Activated CD4-positive, alpha-beta T cell treated with anti-CD3 and anti-CD28 coated beads, Interleukin-2, amount 50 U/mL, for 4 hours (primary cell): ENCODE measurements at places on chromosomes 2 and 18.

DNA sequence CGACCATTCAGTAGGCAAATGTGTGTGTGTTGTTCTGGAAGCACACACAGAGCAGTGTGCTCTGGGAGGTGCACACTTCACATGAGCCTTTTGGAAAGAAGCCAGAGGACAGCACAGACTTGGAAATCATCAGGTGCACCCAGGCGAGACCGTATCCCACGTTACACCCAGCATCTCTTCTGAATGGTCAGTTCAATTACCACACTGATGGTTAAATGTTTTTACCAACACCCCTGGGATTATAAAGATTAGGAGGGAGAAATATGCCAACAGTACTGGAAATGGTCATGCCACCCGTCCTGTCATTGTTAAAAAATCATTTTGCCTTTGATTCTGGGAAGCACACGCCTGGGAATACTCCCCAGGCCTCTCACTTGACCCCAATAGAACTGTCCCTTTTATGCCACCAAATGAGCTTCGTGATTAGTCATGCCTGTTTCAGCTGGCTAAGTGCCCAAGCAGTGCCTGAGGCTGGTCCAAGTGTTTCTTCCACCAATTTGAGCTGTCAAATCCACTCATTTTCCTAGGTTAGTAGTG, 183.7 kb downstream of the NRP2 start:
- DNase-seq: no peak

DNA sequence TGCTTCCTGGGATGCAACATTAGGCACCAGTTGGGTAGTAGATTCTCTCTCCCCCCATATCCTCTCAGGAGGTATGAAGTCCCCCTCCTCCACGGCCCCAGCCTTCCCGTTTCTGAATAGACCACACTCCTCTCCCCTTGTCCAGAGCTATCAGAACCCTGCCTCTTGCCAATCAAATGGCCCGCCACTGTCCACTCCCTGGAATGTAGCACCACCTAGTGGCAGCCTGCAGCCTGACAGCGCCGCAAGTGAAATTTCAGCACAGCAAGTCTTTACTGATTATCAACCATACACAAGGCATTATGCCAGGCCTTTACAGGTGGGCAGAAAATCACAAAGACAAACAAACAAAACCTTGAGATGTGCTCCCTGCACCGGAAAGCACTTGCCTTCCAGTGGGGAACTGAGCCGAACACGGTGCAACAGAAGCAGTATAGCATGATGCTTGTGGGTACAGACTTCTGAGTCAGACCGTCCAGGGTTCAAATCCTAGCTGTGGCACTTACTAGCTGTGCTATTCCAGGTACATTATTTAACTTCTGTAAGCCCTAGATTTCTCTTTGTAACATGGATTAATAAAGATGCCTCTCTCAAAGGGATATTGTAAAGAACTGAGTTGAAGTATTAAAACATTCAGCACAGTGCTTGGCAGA, 174.0 kb downstream of the SMAD2 start:
- peak; percentile 33 for DNase-seq

DNA sequence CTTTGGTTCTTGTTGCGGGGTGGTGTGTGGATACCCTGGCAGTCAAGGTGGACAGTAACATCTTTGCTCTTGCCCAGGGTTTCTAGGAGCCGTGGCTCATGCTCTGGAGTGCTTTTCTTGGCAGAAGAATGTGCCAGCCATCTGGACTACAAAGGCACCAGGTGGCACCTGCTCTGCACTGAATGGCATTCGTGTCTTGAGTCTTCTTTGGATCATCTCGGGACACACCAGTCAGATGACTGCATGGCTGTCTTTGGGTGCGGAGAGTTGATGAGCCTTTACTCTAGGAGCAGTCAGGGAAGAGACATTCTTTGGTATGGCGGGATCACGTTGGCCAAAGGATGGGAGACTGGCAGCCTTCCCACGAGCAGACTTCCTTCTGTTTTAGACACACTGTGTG, 104.1 kb upstream of the SEC11C start:
- DNase-seq: no peak

- no peak for DNase-seq
Observed at GRCh38 chr2:127581516-127582490, 46.3 kb downstream of the MYO7B start.

- no peak for DNase-seq
Observed at GRCh38 chr2:38549071-38549704, 53.5 kb downstream of the HNRNPLL start.

DNA sequence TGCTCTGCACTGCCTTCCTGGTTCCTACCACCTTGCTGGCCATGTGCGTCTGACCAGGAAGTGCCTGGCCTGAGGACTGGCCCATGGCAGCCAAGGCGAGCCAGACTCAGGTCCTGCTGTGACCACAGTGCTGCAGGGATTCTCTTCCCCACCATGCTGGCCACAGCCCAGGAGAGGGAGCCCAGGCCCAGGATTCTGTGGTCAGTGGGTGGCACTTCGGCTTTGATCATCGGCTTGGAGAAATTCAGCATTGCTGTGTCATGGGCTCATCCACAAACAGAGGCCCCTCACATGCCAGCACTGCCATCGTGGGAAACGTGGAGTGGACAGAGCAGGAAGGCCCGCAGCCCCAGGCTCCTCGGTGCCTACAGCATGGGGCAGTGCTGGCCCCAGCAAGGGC, 211.6 kb downstream of the SEPTIN10 start:
- DNase-seq: no peak

- no peak for DNase-seq
Observed at GRCh38 chr2:106997204-106997603, 111.2 kb upstream of the ST6GAL2 start.

- no peak for DNase-seq
Observed at GRCh38 chr2:26801328-26801727, 15.5 kb downstream of the CENPA start.
